ENCODE measurements at places on chromosomes 5 and 9.

GRCh38 chr5:133121611-133122150, 69.9 kb downstream of the HSPA4 start:
- no peak for ATAC-seq

- no peak for ATAC-seq
Observed at GRCh38 chr9:131706608-131706970, 33.3 kb downstream of the RAPGEF1 start.

DNA sequence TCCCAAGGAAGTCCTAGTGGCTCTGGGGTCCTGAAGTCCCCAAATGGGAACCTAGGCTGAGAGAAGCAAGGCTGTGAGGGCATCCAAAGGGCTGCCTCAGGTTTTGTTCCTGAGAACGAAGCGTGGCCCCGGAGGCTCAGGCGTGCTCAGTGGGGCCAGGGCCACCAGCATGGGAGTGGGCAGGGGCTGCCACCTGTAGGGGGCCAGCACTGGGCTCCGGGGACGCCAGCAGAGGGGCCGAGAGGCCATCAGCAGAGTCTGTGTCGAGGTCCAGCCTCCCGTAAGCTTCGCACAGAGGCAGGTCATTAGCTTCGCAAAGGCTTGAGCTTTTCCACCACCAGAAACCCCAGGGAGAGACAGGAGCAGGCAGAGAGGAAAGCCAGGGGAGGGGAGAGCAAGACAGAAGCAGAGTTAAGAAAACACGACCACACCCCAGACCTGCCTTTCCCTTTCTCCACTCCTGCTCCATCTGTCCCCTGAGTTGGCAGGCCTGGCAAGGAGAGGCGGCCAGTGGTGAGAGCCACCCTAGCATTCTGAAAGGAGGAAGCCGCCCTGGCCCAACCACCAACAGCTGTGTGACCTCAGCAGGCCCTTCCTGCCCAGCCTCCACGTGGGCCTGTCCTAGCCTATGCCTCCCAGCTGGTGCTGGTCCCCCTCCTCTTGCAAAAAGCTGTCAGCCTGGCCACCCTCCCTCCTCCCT, 5.5 kb upstream of the SURF6 start:
- no peak for ATAC-seq

DNA sequence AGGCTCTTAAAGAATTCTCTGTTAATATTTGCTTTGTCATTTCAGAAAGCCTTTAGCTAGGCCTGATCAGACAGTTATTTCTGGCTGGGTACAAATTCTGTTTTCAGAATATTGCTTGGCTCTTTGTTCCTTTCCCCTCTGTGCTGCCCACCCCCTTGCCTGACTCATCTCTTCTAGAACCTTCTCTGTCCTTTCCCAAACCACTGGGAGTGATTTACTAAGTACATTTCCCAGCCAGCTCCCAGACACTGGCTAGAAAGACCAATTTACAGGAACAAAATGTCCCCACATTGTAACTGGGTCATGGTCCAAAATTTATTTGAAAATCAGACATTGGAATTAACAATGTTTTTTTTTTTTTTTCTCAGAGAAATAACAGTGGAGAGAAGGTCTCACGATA, 133.1 kb upstream of the MAP1B start:
- no peak for ATAC-seq

- no peak for ATAC-seq
Observed at GRCh38 chr5:72486371-72486770, 20.8 kb downstream of the ZNF366 start.

DNA sequence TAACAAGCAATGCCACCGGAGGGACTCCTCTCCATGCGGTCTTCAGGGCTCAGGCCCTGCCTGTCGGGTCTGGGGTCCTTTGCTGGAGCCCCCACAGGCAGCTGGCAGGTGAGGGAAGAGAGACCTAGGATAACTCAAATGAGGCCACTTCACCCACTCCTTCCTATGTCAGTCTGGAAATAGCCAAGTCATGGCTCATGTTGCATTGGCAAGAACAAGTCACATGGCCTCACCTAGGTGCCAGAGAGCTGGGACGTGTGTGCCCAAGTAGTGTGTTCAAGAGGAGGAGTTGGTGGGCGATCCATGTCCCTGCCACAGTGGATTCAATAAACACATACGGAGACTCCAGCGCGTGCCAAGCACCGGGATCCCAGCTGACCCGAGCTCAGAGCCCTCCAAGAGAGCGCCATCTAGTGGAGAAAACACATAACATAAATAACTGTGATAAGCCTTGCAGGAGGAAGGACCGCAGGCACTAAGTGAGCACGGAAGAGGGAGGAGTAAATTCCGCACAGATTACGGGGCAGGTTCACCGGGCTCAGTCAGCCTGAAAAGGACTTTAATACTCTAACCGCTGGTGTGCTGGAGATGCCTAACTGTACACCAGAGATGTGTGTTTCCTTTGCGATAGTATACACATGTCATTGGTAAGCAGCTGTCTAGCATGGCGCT, 580.8 kb downstream of the CCDC171 start:
- no peak for ATAC-seq

GRCh38 chr9:83220730-83221129, 157.8 kb upstream of the RASEF start:
- ATAC-seq: no peak

DNA sequence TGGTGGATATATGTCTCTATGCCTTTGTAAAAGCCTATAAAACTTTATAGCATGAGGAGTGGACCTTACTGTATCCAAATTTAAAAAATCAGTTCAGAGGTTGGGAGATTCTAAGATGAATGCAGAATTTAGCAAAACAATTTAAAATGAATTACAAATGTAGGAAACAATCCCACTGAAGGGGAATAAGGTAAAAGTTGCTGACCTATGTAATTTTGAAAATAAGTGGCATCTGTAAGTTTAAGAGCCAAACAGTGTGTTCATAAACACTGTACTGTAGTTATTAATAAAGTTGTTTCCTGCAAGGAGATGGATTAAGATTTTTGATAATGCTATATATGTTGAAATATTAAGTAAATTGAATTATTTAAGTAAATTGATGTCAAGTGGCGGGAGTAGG, 4.6 kb downstream of the IFNW1 start:
- ATAC-seq: no peak

GRCh38 chr5:138649316-138649720, 74.1 kb upstream of the HSPA9 start:
- ATAC-seq: no peak

DNA sequence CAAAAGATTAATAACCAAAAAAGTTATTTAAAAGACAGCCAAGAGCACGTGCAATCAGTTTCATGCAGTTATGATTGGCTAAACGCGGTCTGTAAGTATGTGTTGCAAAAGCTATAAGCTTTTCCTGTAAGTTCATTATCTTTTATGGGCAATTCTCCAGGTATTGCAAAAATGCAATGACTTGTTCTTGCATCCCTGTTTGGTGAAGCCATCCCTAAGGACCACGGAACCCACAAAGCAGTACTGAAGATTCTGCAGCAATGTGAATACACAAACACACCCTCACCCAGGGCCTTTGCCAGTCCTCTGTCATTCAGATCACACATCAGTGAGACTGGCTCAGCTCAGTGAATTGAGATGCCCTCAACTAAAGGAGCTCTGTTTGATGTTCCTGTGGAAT, 11.4 kb downstream of the GCNT4 start:
- no peak for ATAC-seq

DNA sequence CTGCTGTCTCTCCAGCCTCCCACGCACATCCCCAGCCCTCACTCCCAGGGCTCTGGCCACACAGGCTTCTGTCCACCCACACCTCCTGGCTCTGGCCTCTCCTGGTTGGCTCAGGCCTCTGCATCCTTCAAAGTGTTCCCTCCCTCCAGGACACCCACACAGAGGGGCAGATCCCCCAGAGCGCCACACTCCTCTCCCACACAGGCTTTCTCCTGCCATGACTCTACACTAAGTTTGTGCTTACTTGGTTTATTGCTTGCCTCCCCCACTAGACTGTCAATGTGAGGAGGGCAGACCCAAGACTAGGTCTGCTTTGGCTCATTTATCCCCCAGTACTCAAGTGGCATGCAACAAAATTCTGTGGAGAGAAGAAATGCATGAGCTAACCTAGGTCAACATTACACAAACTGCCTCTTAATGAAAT, 67.0 kb upstream of the SPOCK1 start:
- ATAC-seq: no peak

- ATAC-seq: no peak
Observed at GRCh38 chr9:11893331-11893730, 799.9 kb upstream of the TYRP1 start.

DNA sequence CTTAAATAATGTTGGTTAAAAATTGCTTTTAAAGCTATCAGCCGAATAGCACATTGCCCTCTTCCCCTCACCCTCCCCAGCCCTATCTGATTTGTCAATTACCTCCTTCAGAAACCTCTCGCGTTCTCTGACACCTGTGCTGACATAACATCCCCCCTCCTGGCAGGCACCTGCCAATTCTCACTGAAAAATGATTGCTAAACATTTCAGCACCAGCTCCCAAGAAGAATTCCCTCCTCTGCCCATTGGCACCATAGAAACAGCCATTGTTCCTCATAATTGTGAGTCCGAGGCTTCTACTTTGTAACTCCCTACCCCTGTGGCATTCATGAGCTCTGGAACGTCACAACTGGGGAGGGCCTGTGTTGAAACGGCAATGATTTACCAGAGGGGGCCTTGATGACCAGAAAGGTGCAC, 20.2 kb downstream of the CDH6 start:
- ATAC-seq: no peak

- peak; percentile 55 for ATAC-seq
Observed at GRCh38 chr5:56490971-56491468, 257.9 kb upstream of the ANKRD55 start.

DNA sequence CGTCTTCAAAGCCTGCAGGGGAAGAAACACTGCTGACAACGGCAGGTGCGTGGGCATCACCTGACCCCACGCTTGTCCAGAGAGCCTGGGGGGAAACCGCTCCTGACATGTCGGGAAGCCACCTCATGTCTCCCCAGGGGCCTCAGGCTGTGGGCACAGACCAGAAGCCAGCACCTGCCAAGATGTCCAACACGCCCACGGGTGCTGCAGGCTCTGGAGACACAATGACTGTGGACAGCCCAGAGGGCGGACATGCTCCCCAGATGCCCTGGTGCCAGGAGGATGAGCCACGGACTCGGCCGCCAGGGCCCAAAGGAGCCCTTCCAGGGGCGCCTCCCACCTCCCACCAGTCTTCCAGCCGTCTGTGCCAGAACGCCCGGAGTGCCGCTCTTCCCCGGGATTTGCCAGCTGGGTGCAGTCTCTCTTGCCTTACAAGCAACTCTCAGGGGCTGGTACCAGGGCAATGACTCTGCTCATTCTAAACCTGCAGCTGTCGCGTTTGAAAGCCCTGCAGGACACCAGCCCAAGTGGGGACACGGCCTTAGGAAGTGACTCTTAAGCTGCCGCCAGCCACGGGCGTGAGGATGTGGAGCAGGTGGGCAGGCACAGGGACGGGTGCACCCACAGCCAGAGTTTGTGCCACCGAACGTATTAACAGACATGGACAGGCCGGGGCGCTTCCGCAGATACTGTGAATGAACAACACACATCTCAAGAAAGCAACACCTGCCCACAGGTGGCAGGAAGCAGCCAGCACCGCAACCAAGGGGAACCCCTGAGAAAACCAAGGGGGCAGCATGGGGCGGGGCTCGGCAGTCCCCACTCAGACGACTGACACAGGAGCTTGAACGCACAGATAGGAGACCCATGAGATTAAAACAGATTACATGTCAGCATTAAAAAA, 6.8 kb upstream of the LHX3 start:
- ATAC-seq: no peak

DNA sequence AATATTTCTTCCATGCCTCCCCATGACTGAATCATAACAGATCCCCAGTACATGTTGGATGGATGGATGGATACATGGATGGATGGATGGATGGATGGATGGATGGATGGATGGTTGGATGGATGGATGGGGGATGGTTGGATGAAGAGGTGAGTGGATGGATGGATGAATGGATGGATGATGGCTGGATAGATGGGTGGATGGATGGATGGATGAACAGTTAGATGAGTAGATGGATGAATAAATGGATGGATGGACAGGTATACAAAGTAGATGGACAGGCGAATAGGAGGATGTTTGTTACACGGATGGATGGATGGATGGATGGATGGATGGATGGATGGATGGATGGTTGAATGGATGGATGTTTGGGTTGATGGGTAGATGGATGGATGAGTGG, 120.0 kb upstream of the HAND1 start:
- ATAC-seq: no peak

DNA sequence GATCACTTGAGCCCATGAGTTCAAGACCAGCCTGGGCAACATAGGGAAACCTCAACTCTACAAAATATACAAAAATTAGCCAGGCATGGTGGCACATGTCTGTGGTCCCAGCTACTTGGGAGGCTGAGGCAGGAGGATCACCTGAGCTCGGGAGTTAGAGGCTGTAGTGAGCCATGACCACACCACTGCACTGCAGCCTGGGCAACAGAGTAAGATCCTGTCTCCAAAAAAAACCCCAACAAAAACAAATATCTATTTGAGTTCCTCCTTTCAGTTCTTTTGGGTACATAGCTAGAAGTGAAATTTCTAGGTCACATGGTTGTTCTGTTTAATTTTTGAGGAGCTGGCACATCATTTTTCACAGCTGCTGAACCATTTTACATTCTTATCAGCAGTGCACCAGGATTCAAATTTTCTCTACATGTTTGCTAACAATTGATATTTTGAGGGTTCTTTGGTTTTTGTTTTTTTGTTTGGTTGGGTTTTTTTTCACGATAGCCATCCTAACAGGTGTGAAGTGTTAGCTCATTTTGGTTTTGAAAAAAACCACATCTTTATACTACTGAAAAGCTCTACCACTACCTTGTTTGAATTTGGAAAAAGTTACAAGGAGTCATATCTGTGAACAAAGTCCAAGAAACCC, 176.9 kb upstream of the SLC12A2 start:
- ATAC-seq: no peak

DNA sequence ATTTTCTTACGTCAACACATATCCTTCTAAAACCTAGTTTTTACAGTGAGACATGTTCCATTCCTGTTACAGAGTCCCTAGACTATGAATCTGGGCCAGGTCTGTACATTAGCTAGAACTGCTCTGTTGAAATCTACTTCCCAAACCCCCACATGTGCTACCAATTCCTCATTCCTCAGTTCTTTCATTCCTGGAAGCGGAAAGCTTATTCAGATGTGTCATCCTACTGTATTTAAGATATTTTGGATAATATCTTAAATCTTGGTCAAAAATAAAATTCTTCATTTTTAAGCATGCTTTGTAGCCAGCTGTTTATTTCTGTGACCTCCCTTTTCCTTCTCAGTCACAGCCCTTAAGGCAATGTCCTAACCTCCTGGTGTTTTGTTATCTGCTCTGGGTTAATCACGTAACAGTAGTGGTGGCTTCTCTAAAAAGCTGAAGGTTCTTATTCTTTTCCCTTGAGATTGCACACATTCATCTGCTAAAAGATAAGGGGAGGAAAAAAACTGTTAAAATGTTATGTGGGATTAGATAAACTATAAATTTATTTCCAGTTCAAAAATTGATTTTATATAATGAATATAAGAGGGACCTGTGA, 35.6 kb downstream of the GLRX start:
- ATAC-seq: no peak

- ATAC-seq: no peak
Observed at GRCh38 chr5:62168506-62169281, 137.3 kb upstream of the KIF2A start.

- ATAC-seq: no peak
Observed at GRCh38 chr5:161846746-161847145, 1.2 kb upstream of the GABRA1 start.
